Caki2 (cell line): ENCODE measurements at places on chromosomes 3 and 15.

DNA sequence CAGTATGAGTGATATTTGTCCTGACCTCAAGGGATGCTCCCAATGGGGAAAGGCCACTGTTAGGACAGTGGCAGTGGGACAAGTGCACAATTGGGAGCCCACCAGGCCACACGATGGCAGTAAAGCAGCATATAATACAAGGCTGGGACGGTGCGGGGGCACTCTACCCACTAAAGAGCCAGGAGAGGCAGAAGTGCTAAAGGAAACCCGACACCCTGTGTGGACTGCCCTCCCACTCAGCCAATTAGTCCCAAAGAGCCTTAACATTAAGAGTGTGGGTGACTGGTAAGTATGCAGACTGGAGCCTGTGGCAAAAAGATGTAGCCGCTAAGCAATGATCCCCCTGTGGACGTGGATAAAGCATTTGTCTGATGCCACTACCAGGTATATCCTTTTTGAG, 8.2 kb upstream of the ZNF589 start:
- DNase-seq: peak; percentile 60

- no peak for DNase-seq
These were observed 1.0 kb downstream of the DTWD1 start for GRCh38 chr15:49621887-49622286.

GRCh38 chr3:159390656-159391212, 588.9 kb downstream of the MFSD1 start:
- DNase-seq: no peak

DNA sequence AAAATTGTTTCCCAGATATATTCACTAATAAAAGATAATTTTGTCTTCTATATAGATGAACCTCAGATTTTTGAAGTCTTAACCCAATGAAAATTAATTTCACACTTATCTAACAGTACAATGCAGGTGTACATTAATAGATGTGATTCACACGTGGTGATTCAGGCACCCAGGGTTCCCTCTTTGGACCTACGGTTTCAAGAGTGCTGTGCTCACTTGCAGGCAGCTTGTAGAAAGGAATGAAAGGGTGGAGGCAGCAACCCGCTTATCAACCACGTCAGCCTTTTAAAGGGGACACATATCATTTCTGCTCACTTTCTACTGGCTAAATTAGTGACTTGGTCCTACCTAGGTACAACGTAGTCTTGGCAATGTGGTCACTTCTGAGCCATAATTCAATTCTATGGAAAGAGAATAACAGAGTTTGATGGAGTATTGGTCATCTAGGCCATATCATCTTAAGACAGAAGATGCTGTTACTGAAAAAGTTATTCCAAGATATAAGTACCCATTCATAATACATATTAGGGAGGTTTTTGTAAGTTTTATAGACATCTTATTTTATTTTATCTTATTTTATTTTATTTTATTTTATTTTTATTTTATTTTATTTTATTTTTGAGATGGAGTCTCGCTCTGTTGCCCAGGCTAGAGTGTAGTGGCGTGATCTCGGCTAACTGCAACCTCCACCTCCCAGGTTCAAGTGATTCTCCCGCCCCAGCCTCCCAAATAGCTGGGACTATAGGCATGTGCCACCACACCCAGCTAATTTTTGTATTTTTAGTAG, 37.9 kb downstream of the ACP3 start:
- no peak for DNase-seq

GRCh38 chr15:98651581-98652220, 3.4 kb downstream of the IGF1R start:
- DNase-seq: peak; percentile 20

DNA sequence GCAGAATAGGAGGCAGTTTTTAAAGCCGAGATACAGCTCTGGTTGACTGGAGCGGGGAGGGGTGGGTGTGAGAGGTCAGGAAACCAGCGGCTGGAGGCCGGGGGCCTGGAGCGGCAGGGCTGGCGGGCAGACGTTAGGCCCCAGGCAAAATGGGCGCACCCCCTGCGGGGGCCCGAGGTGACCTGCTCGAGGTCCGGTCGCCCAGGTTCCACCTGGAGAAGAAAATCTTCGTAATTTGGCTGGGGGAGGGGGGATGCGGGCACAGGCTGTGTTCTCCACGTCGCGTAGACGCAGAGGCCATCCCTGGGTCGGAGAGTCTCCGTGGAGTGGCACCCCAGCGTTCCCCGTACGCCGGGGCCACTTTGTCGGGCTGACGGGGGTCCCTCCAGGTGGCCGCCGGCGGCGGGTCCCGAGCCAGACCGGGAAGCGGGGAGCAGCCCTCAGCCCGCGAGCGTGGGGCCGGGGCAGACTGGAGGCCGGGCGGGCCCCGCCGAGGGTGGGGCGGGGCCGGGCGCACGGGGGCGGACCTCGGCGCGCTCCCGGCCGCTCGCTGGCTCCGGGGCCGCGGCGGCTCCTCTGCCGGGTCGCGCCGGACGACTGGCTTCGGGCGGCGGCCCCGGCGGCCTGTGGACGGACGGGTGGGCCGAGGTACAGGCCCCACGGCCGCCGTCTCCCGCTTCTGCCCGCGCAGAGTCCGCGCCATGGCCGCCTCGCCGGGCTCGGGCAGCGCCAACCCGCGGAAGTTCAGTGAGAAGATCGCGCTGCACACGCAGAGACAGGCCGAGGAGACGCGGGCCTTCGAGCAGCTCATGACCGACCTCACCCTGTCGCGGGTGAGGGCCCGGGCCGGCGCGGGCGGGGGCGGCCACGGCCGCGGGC, at the start of gene CRTC3:
Gene CRTC3 (plus strand): TSS at position 553 of the 879 bp plus-strand sequence. CDS start 149 bp downstream, at position 702.
- peak; percentile 67 for DNase-seq

- DNase-seq: no peak
These were observed 52.2 kb upstream of the IGF1R start for GRCh38 chr15:98596131-98596530.

DNA sequence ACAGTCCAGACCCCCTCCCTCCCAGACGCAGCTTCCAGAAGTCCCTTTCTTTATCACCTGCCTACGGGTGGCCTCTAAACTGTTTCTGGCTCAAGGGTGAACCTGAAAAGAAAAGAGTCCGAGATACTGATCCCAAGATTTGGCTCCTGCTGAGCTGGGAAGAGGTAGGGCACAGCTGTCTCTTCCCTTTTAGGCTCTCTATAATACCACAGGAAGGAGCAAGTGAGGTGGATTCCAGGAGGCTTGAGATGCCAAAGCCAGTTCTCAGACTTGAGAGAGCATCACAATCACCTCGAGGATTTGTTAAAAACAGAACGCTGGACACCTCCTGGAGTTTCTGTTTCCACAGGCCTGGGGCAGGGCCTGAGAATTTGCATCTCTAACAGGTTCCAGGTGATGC, 12.3 kb downstream of the ST8SIA2 start:
- DNase-seq: no peak

DNA sequence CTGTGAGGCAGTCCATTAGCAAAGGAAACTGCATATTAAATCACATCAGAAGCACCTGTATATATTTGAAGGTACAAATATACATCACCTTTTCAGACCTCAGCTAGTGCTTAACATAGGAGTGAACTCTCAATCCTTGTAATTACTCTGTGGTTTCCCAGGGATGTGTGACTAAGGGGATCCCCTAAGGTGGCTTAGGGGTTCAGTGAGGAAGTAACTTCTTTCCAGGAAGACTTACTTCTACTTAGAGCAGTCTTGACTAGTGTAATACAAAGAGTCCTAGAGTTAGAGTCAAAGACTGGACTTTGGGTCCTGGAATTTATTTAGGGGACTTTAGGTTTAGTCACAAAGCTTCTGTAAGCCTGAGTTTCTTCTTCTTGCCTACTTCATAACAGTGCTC, 8.7 kb upstream of the SUMF1 start:
- no peak for DNase-seq

GRCh38 chr3:15676259-15676658, 74.7 kb downstream of the BTD start:
- no peak for DNase-seq

DNA sequence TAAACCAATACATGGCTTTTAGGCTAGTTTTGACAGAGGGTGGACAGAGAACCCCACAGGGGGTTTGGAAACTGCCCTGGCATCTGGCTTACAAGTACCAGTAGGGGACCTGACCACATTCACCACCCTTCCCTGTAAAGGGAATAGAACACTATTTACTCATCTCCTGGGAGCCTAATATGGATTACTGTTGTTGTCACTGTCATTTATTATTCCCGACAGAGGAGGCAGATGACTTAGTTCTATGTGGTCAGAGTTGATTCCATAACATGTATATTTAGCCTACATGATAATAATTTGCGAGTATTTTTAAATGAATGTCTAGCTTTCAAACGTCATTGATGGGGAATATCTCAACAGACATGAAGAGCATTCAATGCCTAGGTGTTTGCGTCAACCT, 15.9 kb downstream of the ZBTB38 start:
- DNase-seq: no peak

GRCh38 chr15:74405823-74406222, 27.9 kb downstream of the SEMA7A start:
- no peak for DNase-seq

DNA sequence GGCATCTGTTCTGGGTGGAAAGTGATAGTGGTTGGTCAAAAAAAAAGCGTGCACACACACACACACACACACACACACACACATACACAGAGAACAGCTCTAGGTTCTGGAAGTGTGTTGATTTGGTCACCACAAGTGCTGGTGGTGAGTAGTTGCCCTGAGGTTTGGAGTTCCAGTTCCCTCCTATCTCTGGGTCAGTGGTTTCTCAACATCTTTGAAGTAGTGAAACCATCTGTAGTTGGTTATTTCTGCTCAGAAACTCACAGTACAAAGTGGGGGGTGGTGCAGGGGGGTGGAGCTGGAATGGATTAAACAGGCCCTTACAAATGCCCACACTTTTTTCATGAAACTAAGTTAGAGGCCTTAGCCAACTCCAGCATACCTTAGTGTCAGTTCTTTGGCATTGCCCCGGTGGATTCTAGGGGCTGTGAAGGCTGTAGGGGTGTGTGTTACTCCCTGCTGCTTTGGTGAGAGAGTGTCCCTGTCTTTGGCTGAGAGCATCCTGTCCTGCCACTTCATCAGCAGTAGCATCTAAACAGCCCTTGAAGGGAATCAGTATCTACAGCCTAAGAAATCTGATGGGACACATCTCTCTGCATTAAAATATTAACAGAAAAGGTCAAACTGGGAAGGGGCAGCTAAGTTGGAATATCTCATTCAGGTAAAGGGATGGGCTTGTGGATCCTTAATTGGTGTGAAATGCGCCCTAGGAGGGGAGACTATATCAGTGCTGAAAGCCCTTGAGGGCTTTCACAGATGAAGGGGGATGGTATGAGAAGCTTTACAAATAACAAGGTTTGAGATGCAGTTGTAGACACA, 20.6 kb downstream of the SMAD3 start:
- DNase-seq: no peak

DNA sequence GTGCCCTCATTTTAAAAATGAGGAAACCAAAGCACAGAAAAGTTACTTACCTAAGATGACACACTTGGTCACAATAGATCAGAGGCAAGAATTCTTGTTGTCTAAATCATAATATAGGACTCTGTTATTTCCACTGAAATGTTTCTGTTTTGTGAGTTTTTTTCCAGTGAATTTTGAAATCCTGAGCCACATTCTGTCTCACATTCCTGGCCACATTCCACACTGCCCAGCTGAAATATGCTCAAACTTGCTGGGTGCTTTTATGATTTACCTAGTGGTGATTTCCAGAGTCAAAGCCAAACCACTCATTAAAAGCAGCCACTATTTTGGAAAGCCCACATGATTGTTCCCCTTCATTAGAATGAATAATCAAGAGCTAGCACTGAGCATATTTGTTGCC, 82.3 kb upstream of the NPHP3 start:
- DNase-seq: no peak

GRCh38 chr3:24562895-24563294, 68.2 kb upstream of the THRB start:
- no peak for DNase-seq

- DNase-seq: peak; percentile 27
These were observed 230.7 kb downstream of the BBX start for GRCh38 chr3:107753494-107753893.

- peak; percentile 14 for DNase-seq
These were observed 13.3 kb upstream of the ATP13A5 start for GRCh38 chr3:193391902-193392301.

GRCh38 chr15:96309143-96309660, 21.3 kb upstream of the NR2F2 start:
- DNase-seq: no peak

GRCh38 chr15:52683580-52683979, 4.4 kb upstream of the ATOSA start:
- DNase-seq: no peak

GRCh38 chr3:191795196-191795595, 334.2 kb downstream of the PYDC2 start:
- DNase-seq: no peak

DNA sequence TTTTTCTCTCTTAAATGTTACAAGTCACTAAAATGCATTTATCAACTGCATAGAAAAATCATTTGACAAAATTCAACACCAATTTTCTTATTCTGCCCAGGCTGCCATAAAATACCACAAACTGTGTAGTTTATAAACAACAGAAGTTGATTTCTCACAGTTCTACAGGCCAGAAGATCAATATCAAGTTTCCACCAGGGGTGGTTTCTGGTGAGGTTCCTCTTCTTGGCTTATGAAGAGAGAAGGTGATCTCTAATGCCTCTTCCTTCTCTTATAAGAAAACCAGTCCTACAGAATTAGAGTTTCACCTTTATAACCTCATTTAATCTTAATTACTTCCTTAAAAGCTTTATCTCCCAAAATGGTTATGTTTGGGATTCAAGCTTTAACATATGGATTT, 10.9 kb upstream of the CD200R1L start:
- no peak for DNase-seq

DNA sequence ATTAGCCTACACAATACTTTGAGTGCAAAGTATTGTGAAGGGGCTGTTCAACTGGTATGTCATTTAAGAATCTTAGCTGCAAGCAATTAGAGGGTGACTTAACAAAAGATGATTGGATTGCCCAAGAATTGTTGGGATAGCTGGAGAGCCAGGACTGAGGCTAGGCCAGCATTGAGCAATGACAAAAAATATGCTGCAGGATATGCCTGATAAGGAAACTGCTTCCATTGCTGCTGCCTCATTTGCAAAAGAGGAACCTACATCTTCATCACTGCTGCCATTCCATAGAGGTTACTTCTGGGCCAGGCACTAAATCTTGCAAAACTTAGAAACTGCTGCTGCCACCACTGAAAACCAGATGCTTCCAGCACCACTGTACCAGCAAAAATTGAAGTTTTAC, 108.0 kb upstream of the TBC1D5 start:
- no peak for DNase-seq

- peak; percentile 99 for DNase-seq
These were observed 23.1 kb downstream of the ANXA2 start for GRCh38 chr15:60374628-60375081.

DNA sequence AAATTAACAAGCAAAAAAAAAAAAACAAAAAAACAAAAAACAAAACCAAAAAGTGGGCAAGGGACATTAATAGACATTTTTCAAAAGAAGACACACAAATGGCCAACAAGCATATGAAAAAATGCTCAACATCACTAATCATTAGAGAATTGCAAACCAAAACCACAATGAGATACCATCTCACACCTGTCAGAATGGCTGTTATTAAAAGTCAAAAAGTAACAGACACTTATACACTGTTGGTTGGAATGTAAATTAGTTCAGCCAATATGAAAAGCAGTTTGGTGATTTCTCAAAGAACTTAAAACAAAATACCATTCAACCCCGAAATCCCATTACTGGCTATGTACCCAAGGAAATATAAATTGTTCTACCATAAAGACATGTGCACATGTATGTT, 222.4 kb upstream of the CD96 start:
- DNase-seq: no peak

GRCh38 chr3:132087356-132087755, 52.5 kb upstream of the CPNE4 start:
- no peak for DNase-seq
